ENCODE measurements at places on chromosomes 12 and 14.

DNA sequence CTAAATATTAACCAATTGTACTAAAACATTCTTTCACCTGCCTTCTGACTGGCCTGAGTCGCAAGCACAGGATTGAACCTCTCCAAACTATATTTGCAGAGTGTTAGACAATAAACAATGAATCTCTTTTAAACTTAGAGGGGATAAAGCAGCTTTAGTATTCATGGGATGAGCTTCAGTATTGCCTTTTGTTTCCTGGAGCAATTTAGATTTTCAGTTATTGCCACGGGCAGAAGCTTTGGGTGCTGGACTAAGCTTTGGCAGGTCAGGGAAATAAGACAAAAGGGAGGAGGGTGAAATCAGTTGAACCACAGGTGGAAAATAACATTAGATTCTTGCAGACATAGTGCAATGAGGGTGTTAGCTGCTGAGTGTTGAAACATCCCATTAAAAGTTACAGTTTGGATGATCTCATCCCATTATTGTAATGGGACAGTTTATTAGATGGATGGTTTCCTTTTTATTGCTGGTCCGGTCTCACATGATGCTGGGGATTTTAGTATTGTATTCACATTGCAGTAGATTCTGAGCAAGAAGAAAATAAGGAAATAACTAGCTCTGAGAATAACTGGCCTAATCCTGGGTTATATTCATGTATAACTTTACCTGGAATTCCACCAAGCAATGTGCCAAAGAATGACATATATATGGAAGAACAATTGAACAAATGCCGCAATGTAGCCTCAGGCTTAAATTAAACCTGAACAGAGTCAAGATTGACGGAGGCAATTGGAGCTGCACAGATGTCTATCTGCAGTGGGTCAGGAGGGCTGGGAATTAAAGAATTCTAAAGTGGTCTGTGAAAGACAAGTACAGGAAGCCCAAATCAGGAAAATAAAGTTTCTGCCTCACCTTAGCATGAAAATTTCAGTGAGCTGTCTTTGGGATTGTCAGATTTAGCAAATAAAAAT is 1092.8 kb upstream of the SEL1L start:
- no peak for DNase-seq

DNA sequence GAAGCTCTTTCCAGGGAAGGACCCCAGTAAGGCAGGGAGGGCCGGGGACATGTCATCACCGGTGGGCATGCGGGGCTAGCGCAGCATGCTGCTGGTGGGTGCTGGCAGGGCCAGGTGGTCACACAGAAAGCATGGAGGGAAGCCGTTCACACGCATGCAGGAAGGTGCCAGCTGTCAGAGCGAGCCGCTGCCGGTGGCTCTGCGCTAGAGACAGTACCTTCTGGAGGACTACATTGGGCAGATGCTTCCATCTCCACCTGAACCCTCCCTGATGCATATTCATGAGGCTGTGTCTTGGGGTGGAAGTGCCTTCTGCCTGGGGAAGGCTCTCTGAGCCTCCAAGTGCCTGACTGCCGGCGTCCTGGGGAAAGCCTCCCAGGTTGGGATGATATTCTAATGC is 203.8 kb downstream of the CALM1 start:
- no peak for DNase-seq

- DNase-seq: peak; percentile 7
Measured at GRCh38 chr14:31411218-31411727, 9.1 kb downstream of the HEATR5A start.

DNA sequence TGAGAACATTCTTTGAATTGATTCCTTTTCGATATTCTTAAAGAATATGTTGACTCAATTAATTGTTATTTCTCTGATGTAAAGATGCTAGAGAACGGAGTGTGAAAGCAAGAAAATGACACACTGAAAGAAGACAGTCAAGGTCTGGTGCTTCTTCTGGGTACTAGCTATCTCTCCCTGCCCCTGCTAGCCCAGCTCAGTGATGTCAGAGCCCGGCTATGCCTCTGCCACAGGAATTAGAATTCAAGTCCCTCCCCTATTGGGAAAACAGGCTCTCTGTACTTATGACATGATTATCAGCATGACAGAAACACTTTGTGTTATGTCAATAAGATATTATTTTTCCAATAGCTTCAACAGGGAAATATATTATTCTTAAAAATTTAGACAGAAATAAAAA is 252.4 kb downstream of the KCNC2 start:
- no peak for DNase-seq

DNA sequence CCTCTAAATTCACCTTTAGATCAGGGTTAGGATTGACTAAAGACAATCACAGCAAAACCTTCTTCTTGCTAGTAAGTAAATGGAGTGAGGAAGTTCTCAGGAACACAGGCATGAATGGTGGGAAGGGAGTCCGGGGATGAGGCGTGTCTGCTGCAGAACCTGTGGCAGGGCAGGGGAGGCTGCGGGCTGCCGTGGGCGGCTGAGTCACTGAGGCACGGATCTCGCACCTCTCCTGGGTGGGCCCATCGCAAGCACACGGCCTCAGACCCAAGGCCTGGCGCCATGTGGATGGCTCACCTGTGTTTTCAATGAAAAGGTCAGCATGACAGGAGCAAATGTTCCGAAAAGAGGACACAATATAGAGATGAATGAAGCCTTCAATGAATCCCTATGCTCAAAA is 85.4 kb downstream of the PIWIL1 start:
- no peak for DNase-seq

DNA sequence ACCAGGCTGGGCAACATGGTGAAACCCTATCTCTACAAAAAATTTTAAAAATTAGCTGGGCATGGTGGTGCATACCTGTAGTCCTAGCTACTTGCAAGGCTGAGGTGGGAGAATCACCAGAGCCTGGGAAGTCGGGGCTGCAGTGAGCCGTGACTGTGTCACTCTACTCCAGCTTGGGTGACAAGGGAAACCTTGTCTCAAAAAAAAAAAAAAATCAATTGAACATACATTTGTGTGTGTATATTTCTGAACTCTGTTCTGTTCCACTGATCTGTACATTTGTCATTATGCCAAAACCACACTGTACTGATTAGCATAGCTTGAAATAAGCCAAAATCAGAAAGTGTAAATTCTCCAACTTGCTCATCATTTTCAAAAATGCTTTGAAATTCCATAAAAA is 254.6 kb downstream of the SOX5 start:
- DNase-seq: no peak

GRCh38 chr14:90428676-90429075 is 31.8 kb downstream of the CALM1 start:
- no peak for DNase-seq

- DNase-seq: peak; percentile 34
Measured at GRCh38 chr12:104218935-104219334, 3.4 kb downstream of the TXNRD1 start.

GRCh38 chr14:35480119-35480769 is 53.7 kb upstream of the INSM2 start:
- no peak for DNase-seq

GRCh38 chr14:92253381-92253894 is 69.5 kb upstream of the SLC24A4 start:
- DNase-seq: no peak

DNA sequence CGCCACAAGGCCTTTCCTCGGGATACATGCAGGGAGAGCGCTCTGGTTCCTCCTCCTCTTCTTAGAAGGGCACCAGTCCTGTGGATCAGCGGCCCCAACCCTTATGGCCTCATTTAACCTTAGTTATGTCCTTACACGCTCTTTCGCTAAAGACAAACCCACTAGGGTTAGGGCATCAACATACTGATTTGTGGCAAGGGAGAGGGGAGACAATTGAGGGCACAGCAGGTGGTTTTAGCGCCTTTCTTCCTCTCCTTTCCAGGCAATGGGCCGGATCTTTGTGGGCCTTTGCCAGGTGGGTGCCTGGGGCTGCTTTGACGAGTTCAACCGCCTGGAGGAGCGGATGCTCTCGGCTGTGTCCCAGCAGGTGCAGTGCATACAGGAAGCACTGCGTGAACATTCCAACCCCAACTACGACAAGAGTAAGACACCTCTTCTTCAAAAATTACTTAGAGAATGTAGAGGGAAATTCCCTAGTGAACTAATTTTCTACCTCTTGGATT is 43.6 kb downstream of the DYNC1H1 start:
- DNase-seq: no peak

Data from astrocyte of the spinal cord (primary cell).